ENCODE measurements at places on chromosomes 5 and 9. TPM values are rescaled to one million over a fixed set of nuclear protein-coding genes. Genes with fewer than 3 reads are reported as not detected.

The CCL21 gene
- not detected for total RNA-seq

The TMEM8B gene
- total RNA-seq = 4.5 TPM

The ZFP37 gene
- total RNA-seq = 1.7 TPM

The ABCA1 gene
- 4.3 TPM for total RNA-seq

The PCDHGB7 gene
- total RNA-seq = 0.06 TPM

The CATSPER3 gene
- total RNA-seq = 0.48 TPM

The EIF4E1B gene
- total RNA-seq = not detected

The TICAM2 gene
- 1.5 TPM for total RNA-seq

The GOLPH3 gene
- total RNA-seq = 80.1 TPM

The UCK1 gene
- 21.5 TPM for total RNA-seq

The GAS1 gene
- total RNA-seq = 0.06 TPM

The ALDH1A1 gene
- total RNA-seq = 5,648 TPM

The CYLC2 gene
- not detected for total RNA-seq

The PCDHB9 gene
- total RNA-seq = 0.07 TPM

The TNFSF15 gene
- total RNA-seq = 0.07 TPM

The SLC9A3 gene
- total RNA-seq = 2.1 TPM

The CNTNAP3 gene
- total RNA-seq = 12.3 TPM
